ENCODE measurements at places on chromosomes 4 and X. TPM values are rescaled to one million over a fixed set of nuclear protein-coding genes. Genes with fewer than 3 reads are reported as not detected.
A peak's percentile ranks its signal among the peaks of the same experiment; 100 is the strongest.

GRCh38 chr4:150609131-150609530, 27.2 kb downstream of the MAB21L2 start:
- no peak overlapping the region for H3K4me3 ChIP-seq
- H3K27ac ChIP-seq: no peak overlapping the region
- no peak for DNase-seq
- no peaks in the 10 kb centered on the region for H3K27me3 ChIP-seq
- H3K36me3 ChIP-seq: no peaks in the 10 kb centered on the region

DNA sequence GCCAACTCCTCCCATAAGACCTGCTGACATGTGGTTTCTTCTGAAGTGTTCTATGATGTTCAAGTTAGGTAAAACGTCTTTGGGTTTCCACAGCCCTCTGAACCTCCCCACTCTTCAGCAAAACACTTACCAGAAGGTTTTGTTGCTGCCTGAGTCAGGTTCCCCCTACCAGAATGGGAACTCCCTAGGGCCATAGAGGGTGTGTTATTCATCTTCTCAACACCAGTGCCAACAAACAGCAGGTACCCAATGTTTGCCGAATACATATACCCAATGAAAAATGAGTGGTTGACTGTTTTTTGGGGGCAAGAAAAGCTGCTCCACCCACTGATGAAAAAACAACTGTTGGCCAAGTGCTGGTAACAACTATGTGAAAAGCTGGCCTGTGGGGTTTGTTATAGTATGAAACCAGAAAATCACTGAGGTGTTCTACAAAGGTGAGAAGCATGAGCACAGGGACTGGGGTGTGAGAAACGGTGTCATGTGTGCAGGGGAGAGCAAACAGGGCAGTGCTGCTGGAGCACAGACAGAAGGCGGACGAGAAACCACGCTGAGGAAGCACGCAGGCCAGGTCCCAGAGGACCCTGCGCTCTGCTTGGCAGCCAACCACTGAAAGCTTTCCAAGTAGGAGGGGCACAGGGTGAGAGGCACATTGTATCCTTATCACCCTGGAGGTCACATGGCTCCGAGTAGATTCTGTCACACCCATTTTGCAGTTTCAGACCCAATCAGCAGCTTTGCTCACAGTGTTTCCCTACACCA, 28.8 kb downstream of the ATP8A1 start:
- no peak overlapping the region for H3K4me3 ChIP-seq
- H3K36me3 ChIP-seq: no peaks in the 10 kb centered on the region
- no peak overlapping the region for H3K27ac ChIP-seq
- DNase-seq: peak; percentile 51

DNA sequence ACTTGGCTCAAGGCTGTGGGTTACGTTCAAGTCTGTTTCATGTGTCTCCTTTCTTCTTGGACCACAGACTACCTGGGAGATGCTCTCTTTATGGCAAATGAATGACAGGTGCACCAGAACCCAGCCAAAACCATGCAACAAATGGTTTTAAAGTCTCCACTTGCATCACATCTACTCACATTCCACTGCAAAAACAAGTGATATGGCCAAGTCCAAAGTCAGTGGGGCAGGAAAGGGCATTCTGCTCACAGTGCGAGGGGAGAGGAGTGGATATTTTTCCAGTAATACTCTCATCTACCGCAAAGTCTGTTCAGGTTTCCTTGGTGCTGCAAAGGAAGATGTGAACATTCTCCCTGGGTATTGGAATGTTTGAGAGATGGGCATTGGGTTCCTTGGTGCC, 120.5 kb downstream of the UCHL1 start:
- no peaks in the 10 kb centered on the region for H3K27me3 ChIP-seq
- H3K4me3 ChIP-seq: no peak overlapping the region
- no peak overlapping the region for H3K27ac ChIP-seq
- no peaks in the 10 kb centered on the region for H3K36me3 ChIP-seq
- no peaks in the 10 kb centered on the region for H3K4me1 ChIP-seq
- no peak for DNase-seq

The KDR gene
- 64.2 TPM for total RNA-seq

The HERC5 gene
- total RNA-seq: 5.9 TPM

The GLRA3 gene
- total RNA-seq: 0.16 TPM

The RTL5 gene
- 5.0 TPM for total RNA-seq

The KIAA1210 gene
- total RNA-seq: not detected

The KCTD8 gene
- 0.33 TPM for total RNA-seq

Data from breast epithelium (tissue), 4 donors.